ENCODE measurements at places on chromosomes 2 and 18.

GRCh38 chr2:216535454-216535995 lies 36.9 kb downstream of the RPL37A start:
- DNase-seq: no peak

DNA sequence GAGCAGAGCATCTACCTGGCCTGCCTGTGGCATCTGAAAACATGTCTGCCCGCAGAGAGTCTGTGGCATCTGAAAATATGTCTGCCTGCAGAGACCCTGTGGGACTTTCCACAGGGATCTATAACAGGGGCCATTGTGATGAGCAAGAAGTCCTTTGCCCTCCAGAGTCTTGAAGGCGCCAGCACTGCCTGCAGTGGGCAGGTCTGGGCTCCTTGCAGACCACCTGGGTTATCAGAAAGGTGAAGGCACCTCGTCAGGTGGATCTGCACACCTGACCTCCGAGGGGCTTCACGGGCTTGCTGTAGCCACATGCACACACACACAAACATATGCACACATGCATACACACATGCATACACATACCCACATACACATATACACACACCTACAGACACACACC lies 189.5 kb upstream of the HDAC4 start:
- no peak for DNase-seq

GRCh38 chr2:95323347-95324155 lies 26.4 kb downstream of the KCNIP3 start:
- no peak for DNase-seq

- no peak for DNase-seq
Observed at GRCh38 chr18:59707306-59707705, 10.1 kb upstream of the CCBE1 start.

GRCh38 chr2:52390651-52391050 lies 1358.7 kb upstream of the NRXN1 start:
- no peak for DNase-seq

GRCh38 chr2:177675350-177675821 lies 282.8 kb downstream of the AGPS start:
- no peak for DNase-seq

GRCh38 chr2:17317439-17317976 lies 200.7 kb downstream of the RAD51AP2 start:
- no peak for DNase-seq

- DNase-seq: no peak
Observed at GRCh38 chr2:237715459-237715947, 83.1 kb upstream of the RBM44 start.

DNA sequence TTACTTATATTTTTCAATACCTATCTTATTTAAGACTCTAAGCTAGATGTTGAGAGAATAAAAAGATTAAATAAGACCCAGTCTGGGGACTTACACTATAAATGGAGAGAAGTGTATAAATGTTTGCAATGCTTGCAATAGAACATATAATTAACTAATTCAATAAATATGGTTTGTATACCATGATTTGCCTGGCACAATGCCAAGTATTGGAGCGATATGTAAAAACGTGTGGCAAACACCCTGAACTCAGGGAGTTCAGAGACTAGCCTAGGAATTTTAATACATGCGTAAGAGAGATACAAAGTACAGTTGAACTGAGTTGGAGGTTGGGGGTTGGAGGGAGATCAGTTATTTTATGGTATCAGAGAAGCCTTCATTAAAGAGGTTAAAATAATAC lies 251.8 kb upstream of the DDX18 start:
- DNase-seq: no peak

DNA sequence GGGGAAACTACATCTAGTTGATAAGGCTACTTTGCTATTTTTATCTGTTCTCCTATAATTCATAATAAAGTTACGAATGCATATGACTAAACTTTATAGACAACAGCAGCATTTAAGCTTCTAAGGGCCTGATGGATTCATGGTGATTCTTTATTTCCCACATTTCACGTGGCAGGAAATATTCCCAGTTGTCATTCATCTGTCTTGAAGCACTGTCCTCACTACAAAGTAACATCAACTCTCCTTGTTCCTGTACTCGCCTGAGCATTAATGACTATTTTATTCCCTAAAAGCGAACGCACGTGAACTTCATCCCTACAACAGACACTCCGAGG lies 2.6 kb downstream of the SATB2 start:
- no peak for DNase-seq

Data from GF-D8 (cell line).